ENCODE measurements at places on chromosomes 3 and 15.

- DNase-seq = no peak
Observed at GRCh38 chr3:136093771-136094170, 102.4 kb downstream of the MSL2 start.

DNA sequence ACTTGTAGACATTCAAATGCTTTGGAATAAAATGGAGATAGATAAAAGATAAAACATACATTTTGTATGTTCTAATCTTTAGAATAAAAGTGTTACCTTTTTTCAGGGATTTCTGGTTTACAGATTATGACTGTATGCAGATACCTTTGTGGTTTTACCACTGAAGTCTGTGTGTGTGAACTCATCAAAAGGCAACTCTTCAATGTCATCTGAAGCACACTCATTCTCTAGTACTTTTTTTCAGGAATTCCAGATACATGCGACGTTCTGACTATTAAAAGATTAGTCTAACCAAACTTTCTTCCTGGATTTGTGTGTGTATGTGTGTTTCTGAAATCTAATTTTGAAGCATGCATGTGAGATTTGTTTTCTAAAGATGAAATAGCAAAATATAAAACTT lies 188.6 kb downstream of the NLGN1 start:
- no peak for DNase-seq

DNA sequence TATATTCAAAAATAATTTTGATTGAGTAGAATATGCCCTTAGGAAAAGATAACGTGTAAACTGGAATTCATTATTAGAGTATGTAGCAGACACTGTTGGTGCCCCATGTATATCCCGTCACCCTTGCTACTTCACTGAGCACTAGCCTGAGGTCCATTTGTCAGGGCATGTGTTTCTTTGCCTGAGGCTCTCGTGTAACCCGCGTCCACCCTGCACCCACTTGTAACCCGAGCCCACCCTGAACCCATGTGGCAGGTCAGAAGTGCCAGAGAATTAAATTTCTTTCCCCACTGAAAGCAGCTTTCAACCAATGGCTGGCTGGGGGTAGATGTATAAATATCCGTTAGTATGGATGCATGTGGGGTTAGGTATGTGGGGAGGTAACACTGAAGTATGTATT lies 474.2 kb upstream of the ZNF385D start:
- DNase-seq = no peak

GRCh38 chr15:31437686-31438085 lies 111.1 kb downstream of the KLF13 start:
- DNase-seq = no peak

DNA sequence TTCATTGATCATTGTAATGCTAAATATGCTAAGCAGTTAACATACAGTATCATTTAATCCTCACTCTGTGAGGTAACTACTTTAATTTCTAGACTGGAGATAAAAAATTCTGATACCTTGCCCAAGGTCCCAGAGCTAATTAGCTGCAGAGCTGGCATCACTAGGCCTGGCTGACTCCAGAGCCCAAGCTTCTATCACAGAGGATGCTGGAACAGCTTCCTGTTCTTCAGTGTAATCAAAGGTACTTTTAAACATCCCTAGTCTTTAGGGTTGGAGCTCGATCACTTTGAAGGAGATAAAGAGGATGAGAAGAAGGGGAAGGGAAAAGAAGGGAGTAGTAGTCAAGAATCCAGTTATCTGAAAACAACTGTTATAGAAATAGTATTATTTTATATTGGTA lies 37.1 kb upstream of the BOC start:
- DNase-seq = no peak

- DNase-seq = no peak
Observed at GRCh38 chr15:74957476-74958035, 984 bp upstream of the RPP25 start.
